ENCODE measurements at places on chromosomes 13 and 19. TPM values are rescaled to one million over a fixed set of nuclear protein-coding genes. Genes with fewer than 3 reads are reported as not detected.

Gene DAPK3
- polyA plus RNA-seq: 83.8 TPM

Gene KLK15
- polyA plus RNA-seq: not detected

Gene WTIP
- 1.8 TPM for polyA plus RNA-seq

Gene LILRB3
- 0.29 TPM for polyA plus RNA-seq

Gene C19orf67
- not detected for polyA plus RNA-seq

Gene FFAR2
- 0.15 TPM for polyA plus RNA-seq

Gene ADGRE3
- not detected for polyA plus RNA-seq

Gene SIAH3
- 0.39 TPM for polyA plus RNA-seq

Gene LCP1
- polyA plus RNA-seq: 5.4 TPM
